Islet precursor cell (in vitro differentiated cells): ENCODE measurements at places on chromosomes 5 and 9.

GRCh38 chr9:70036641-70037040, 7.0 kb upstream of the MAMDC2 start:
- DNase-seq: no peak

- no peak for DNase-seq
These were observed 237.7 kb upstream of the MEF2C start for GRCh38 chr5:89120719-89121118.

DNA sequence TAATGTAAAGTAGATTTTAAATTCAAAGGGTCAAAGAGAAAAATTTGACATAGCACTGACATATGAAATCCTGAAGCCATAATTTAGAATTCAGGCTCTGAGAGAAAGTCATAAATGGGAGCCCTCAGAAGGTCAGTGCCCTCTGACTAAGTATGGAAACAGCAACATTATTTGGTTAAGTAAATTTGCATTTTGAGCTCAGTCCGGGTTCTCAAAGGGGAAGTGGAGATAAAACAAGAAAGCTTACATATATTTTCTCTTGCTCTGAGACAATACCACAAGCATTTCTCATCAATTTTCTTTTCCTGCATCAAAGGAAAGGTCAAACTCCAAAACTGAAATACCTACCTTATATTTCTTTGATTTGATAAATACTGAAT, 348.0 kb downstream of the SEMA5A start:
- no peak for DNase-seq

GRCh38 chr5:115460472-115460871, 84.1 kb downstream of the FEM1C start:
- no peak for DNase-seq

DNA sequence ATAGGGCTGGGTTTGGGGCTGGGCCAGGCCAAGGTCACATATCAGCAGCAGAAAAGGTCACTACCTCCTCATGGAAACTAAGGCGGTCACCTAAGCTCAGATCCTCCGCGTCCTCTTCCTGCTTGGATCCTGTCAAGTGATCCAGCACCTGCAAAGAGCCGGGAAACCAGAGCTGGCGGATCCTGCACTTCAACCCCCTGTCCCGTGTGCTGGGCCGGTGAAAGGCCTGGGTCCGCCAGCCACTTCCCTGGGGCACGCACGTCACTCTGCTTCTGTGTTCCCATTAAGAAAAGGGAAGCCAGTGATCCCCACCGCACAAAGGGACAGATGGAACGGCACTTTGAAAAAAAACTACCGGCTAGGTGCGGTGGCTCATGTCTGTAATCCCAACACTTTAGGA, 61.3 kb upstream of the STXBP1 start:
- DNase-seq: no peak

- no peak for DNase-seq
These were observed 111.2 kb downstream of the LRRC70 start for GRCh38 chr5:62689599-62690368.

- no peak for DNase-seq
These were observed 33.9 kb downstream of the PSMB7 start for GRCh38 chr9:124381170-124381945.

DNA sequence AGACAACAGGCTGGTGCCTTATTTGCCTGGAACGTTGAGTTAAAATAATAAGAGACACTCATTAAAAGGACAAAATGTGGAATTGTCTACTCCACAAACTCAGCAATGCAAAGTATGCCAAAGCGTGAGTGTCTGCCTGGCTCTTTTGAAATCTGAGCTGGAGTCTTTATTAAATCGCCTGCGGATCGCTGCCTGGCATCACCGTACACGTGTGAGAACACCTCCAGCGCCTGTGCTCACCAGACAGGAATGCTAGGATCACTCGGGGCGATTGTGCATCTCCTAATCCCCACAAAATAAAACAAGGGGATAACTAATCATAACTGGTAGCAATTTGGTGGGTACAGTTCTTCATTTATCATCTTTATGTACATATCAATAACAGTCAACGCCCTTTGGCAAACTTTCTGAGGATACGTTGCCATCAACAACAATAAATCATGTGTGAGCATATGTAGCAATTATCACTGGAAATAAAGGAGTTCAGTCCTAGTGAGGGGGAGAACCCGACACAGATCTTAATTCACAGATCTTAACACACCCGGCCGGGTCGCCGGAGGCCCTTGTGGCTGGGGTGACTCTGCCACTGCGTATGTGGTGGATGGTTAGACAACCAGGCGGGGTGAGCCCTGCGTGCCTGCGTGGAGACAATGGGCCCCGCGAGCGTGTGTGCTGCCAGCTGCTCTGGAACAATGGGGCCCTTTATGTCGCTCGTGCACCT, 284.9 kb upstream of the IRX1 start:
- peak; percentile 59 for DNase-seq

DNA sequence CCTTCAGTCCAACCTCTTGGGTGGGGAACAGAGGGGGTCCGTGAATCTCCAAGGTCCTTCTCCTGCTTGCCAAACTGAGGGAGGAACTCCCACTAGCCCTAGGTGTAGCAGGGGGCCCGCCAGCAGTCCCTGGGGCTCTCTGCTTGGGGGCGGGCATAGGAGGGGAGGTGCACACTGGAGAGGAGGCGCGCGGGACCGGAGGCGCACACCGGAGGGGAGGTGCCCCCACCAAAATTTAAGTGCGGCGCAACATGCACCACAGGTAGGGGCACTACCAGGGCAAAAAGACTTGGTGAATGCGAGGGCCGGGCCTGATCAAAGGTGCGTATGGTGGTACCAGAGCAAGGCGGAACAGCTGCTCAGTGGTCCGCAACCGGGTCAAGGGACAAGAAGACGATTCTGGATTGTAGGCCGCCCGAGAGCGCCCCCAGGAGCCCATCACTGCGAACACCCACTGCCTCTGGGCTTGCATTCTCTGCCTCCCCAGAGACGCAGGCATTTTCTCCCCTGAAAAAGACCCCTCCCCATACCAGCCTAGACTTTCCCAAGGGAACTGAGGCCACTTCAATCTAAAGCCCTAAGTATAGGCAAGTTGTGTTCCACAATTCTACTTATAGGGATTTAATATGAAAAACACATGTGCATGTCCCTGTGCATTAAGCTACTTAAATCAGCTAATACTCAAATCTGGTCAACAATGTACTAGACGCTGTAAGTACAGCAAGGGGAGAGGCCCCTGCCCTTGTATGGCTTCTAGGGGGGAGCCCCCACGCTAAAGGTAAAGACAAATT, 50.6 kb downstream of the TGFBI start:
- DNase-seq: no peak

DNA sequence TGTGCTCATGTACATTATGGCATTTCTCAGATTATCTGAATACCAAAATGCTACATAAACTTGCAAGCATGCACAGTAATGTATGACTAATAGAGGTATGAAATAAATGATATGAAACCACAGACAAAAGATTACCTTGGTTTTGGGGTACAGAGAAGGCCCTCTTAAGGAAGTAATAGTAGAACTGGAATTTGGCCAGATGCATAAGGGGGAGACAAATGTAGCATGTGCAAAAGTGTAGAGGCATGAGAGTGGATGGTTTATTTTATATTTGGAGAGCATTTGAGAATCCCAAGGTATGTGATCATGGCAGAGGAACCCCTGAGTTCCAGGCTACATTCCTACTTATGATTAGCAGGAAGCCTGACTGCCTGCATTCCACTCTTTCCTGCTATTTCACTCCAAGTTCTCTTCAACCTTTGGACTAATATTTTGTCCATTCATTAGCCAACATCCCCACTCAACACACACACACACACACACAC, 74.2 kb downstream of the MAMDC2 start:
- no peak for DNase-seq

DNA sequence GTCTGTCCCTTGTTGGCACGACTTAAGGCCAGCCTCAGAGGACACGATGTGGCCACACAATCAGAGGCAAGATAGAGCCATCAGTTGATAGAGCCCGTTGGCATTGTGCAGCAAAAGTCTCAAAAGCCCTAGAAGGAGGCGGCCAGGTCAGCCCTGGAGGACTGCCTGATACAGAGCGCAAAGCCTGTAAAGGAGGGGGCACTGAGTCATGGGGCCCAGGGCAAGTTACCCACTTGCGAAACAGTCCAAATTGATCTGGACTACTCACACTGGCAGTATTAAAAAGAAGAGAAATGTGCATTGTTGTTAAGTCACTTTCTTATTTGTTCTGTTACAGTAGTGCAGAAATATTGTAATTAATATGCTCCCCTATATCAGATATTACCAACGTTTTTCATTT, 51.5 kb downstream of the KLF9 start:
- no peak for DNase-seq

DNA sequence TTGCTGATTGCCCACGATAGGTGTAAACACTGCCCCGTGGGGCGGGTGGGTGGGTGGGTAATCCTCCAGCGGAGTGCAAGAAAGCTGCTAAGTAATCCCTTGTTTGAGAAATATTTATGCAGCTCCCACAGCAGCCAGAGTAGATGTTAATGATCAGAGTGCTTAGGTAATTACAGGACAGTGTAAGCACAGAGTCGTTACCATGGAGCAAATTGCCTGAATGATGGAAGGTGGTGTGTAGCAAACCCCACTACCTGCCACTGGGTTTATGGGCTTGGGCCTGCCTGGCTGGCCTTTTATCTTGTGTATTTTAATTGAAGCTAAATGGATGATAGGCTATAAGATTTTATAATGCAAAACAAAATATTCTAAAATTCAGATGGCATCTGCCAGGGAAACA, 110.0 kb downstream of the COL5A1 start:
- DNase-seq: no peak

GRCh38 chr5:159504857-159505304, 174.6 kb upstream of the IL12B start:
- peak; percentile 95 for DNase-seq

GRCh38 chr5:58711965-58712364, 129.1 kb downstream of the RAB3C start:
- DNase-seq: no peak

- DNase-seq: no peak
These were observed 37.5 kb downstream of the ANKH start for GRCh38 chr5:14834062-14834461.

GRCh38 chr9:35703906-35704672, 14.4 kb upstream of the TPM2 start:
- no peak for DNase-seq

GRCh38 chr5:91379246-91379913, 3.7 kb downstream of the ARRDC3 start:
- DNase-seq: no peak

DNA sequence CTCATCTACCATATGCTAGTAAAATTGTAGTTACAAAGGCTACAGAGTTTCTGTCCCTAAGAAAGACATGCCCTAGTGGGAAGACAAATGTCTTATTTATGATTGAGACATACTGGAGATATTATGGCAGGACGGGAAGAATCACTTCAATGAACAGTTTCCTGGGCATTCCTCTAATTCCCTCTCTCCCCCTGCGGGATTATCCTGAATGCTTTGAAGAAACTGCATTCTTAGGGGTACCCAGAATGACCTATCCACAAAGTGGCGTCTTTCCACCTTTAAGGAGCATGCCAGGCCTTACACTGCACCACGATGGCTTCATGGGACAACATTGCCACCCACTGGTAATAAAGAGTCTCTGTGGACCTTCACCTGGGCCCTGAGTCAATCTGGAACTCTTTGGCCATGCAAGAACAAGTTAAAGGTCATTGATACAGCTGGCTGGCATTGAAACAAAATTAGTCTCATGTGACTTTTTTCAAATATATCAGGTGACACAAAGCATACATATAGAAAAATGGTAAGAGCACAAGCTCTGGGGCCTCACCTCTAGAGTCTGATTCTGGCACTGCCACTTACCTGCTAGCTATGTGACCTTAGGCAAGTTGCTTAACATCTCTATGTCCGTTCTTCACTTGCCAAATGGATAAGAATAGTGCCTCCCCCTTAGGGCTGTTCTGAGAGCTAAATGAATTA, 32.0 kb downstream of the ANKRD55 start:
- peak; percentile 83 for DNase-seq

GRCh38 chr9:113482341-113482740, 18.8 kb downstream of the RGS3 start:
- peak; percentile 12 for DNase-seq

GRCh38 chr5:10306114-10306513, 1.6 kb downstream of the CMBL start:
- no peak for DNase-seq
